ENCODE measurements at places on chromosomes 12 and 14.

DNA sequence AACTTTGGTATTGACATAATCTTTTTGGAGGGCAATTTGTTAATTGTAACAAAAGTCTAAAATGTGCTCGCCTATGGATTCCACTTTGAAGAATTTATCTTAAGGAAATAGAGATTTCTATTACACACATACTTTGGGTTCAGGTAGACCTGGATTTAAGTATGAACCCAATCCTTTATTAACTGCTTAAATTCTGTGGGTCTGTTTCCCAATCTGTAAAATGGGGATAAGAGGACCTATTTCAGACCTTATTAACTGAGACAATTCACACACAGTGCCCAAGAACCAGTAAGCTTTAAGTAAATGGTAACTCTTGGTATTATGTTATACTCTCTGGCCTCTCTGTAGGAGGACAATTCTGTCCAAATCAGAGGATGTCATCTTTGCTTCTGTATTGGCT lies 822 bp upstream of the EIF2B2 start:
- no peak for DNase-seq

GRCh38 chr12:100274291-100274690 lies 7.3 kb downstream of the SCYL2 start:
- DNase-seq = no peak

- DNase-seq = no peak
Observed at GRCh38 chr12:33752854-33753253, 269.4 kb upstream of the ALG10 start.

- no peak for DNase-seq
Observed at GRCh38 chr14:99380402-99380801, 100.3 kb downstream of the SETD3 start.

- DNase-seq = no peak
Observed at GRCh38 chr12:112327209-112327938, 54.9 kb downstream of the HECTD4 start.

- no peak for DNase-seq
Observed at GRCh38 chr14:51240804-51241380, 845 bp downstream of the TMX1 start.

DNA sequence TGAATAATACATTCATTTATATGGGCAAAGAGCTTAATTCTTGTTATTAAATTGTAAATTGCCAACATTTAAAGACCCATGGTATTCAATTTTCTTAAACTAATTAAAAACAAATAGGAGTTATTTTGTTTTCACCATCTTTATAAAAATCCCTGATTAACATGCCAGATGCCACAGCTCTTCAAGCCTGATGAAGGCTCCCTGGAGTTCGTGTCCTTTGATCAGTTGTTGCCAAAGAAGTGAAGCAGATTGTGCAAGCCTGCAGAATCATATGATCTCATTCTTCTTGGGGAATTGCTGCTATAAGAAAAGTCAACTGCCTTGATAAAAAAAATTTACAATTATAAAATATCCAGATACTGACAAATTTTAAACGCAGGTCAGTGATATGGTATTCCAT lies 288.3 kb upstream of the PPFIA2 start:
- DNase-seq = no peak

DNA sequence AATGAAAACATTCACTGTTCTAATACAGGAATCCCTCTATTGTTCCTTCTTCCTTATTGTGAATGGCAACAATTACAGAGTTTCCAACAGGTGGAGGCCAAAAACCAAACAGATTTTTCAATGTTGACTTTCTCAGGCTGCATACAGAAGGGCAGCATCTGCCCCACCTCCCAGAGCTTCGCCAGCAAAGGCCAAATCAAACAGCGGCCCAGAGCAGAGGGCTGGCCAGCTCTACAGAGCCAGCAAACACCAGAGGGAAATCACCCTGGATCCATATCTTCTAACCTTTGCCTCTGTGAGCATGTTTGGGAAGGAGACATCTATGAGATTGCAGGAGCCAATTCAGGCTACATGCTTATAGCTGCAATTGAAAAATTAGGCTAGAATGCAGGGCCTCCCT lies 4.4 kb upstream of the CRACR2A start:
- no peak for DNase-seq

- DNase-seq = no peak
Observed at GRCh38 chr14:77421201-77421600, 2.1 kb downstream of the NOXRED1 start.

DNA sequence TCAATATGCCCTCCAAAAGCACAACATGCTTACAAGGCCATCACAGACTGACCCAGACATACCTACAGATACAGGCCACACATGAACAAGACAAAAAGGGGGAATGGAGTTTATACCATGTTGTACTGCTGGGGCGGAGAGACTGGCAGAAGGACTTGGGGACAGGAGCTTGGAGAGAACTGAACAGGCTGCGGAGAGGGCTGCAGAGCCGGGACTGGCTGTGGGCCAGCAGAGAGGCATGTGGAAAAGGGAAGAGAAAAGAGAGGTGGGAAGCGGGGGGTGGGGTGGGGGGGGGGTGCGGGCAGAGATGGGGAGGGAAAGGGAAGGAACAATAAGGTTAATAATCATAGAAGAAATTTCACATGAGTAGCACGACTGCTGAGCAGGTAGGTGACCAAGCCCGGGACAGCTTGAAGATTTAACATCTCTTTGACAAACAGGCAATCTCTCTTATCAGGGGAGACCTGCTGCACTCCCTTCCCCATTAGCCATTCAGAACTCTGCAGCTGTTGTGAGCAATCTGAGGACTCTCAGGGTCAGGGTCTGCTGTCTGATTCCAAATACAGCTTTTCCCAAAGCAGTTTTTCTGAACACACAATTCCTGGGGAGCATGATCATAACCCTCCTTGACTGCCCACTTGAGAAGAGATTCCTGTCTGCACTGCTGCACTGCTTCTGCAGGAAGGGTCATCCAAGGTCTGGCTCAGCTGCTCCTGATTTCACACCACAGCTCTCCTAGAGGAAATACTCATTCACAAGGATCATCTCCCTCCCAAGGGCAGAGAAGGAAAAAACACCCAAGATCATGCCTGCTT lies 21.6 kb upstream of the STAC3 start:
- no peak for DNase-seq

DNA sequence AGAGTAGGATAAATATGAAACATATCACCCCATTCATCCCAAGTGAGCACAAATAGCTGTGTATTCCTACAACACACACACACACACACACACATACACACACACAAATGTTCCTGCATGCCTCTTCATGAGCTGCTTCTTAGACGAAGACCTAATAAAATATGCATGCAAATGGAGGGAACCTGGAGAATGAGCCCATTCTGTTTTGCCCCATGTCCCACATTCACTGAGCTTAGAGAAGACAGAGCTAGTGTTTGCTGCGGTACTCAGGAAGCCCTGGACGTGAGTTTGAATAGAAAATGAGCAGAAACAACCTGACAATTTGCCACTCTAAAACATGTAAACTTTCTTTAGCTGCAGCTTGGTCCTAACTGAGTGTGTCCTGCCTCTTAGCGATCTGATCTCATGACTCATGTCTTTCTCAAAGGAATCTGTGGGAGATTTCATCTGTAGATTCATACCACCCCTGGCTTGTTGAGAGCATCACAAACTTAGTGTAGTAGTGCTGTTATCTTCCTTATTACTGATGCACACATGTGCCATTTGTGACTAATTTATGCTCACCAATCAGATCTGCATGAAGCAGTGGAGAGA lies 86.8 kb downstream of the ITPR2 start:
- no peak for DNase-seq

DNA sequence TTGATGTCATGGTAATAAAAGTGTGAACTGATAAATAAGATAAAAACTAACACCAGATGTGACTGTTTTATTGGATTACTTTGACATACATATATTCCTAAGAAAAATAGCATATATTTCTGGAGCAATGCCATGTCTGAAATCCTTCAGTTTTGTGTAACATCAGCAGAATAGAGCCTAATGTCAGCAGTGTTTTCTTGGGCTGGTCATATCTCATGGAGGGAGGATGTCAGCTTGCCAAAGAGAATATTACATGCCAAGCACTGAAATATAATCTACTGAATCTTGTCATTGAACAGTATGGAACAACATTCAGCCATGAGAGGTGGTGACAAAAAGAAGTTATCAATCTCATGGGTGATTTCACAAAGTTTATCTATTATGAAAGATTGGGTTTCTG lies 220.3 kb downstream of the KLHL28 start:
- no peak for DNase-seq

- DNase-seq = no peak
Observed at GRCh38 chr12:75816897-75817296, 214.7 kb downstream of the PHLDA1 start.

DNA sequence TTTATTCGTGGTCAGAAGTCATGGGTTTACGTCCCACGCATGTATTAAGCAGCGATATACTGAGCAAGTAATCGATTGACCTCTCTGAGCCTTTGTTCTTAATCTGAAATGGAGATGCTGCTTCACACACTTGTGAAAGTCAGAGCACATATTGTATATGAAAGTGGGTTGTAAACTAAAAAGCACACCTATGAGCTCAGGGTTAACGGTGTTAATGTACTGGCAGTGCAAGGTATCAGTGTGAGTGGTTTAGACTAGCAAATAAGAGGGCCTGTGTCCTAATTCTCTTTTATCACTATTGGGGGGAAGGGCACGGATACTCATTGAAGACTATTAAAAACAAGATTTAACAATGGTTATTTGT lies 676 bp downstream of the MRPL42 start:
- no peak for DNase-seq

- DNase-seq = no peak
Observed at GRCh38 chr14:68723808-68724268, 69.0 kb downstream of the ZFP36L1 start.

DNA sequence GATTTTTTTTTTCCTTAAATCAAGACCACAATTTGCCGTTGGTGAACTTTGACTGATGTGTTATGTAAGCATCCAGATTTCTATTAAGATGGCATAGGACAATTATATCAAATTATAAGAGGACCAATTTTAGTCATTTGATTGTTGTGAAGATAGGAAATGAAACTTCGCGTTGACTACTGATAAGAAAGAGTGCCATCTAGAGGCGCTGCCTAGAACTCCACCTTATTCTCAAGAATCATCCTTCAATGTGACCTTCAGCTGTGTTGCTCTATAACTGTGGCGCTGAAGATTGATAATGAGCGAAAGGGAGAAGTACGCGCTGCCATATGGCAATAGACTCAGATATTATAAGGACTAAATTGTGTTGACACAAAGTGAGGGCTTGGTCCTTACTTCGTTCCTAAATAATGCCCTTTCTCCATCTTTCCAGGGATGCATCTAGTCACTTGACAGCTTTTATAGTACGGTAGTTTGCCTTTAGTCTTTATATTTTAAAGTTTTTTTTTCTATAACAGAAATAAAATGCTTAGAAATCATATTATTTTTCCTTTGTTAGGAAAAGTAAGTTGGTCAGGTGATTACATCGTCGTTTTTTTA lies 350.8 kb upstream of the STXBP6 start:
- peak; percentile 8 for DNase-seq

- no peak for DNase-seq
Observed at GRCh38 chr12:45235087-45236025, 19.5 kb downstream of the ANO6 start.

- DNase-seq = no peak
Observed at GRCh38 chr14:54570631-54571415, 3.9 kb downstream of the SAMD4A start.

DNA sequence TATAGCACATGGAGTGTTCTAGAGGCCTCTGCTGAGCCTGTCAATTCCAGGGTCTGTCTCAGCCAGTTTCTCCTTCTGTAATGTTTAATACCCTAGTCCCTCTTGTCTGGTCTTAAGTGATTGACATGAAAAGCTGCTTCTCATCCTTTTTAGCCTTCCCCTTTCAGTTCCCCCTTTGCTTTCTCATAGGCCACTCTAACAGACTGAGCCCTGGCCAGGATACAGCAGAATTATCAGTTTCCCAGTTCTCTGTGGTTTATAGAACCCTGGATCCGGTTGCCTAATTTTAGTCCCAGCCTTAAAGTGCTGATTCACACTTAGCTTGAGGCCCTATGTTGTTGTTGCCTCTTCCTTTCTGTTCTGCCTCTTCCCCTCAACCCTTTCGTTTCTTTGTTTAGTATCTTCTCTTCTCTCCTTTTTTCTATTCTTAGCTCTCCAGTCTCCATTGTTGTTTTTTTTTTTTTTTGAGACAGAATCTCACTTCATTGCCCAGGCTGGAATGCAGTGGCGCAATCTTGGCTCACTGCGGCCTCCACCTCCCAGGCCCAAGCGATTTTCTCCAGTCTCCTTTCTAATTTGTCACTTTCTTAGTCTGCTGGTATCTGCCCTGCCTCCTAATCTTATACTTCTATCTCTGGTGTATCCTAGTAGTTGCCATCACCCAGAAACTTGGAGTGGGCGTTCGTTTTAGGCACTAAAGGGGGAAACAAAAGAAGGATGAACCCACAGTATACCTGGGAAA lies 2.9 kb upstream of the BIN2 start:
- DNase-seq = no peak

Measured in stimulated activated CD4-positive, alpha-beta T cell treated with anti-CD3 and anti-CD28 coated beads, Interleukin-1b, Interleukin-23, amount 100 ng/mL, for 48 hours (primary cell).